RWPE2 (cell line): ENCODE measurements at places on chromosomes 1 and 21.

- no peaks in the 10 kb centered on the region for H3K27me3 ChIP-seq
- 0 out of 2 replicates have a peak, but pooled peaks cover 19% of the 10 kb centered on the region for H3K36me3 ChIP-seq
- DNase-seq = no peak
Observed at GRCh38 chr21:34126269-34126668, 52.9 kb downstream of the MRPS6 start.

DNA sequence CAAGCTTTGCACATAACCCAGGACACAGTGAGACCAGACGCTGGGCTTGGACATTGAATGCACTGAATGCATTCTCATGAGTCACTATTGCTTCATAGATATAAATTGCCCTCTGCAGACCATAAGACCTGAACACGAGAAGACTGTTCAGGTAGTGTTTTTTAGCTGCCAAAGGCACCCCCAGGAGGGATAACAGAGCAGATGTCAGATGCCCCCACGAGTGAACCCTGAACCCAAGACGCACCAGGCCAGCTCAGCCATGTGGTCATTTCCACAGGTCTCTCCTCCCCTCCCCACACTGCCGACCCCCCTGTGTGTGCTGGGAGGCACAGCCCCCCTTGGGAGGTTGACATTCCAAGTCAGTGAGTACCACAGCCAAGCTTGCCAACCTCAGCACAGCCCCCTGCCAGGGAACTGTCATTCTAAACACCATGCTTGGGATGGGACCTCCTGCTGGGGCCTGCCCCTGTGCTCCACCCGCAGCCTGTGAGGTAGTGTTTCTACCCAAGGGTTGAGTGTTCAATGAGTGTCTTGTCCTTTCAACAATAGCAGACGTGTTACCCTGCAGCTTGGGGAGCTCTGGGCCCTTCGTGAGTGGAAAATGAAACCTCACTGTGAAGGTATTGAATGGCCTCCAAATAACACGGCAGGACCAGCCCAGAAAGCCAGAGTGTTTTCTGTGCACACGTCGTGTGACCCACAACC is 68.2 kb downstream of the PSMG1 start:
- H3K4me3 ChIP-seq = no peak overlapping the region
- H3K27ac ChIP-seq = no peak overlapping the region
- no peaks in the 10 kb centered on the region for H3K27me3 ChIP-seq
- DNase-seq = no peak
- peaks cover 2% of the 10 kb centered on the region for H3K4me1 ChIP-seq

DNA sequence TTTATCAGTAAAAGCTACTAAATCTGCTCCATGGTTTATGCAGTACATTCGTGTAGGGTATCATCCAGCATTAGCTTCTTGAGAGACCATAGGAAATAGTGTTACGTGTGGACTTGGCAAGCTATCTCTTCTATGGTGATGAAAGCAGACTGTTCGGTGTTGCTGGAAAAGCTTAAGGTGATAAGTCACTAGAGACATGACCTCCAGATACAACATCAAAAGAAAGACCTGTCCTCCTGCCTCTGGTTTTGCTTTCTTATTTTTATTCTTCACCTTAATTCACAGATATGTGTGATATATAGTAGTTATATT is 53.5 kb upstream of the S1PR1 start:
- no peaks in the 10 kb centered on the region for H3K27me3 ChIP-seq
- no peak overlapping the region for H3K4me3 ChIP-seq
- H3K4me1 ChIP-seq = peaks cover 17% of the 10 kb centered on the region
- no peak for DNase-seq
- H3K36me3 ChIP-seq = no peaks in the 10 kb centered on the region
- H3K27ac ChIP-seq = no peak overlapping the region

DNA sequence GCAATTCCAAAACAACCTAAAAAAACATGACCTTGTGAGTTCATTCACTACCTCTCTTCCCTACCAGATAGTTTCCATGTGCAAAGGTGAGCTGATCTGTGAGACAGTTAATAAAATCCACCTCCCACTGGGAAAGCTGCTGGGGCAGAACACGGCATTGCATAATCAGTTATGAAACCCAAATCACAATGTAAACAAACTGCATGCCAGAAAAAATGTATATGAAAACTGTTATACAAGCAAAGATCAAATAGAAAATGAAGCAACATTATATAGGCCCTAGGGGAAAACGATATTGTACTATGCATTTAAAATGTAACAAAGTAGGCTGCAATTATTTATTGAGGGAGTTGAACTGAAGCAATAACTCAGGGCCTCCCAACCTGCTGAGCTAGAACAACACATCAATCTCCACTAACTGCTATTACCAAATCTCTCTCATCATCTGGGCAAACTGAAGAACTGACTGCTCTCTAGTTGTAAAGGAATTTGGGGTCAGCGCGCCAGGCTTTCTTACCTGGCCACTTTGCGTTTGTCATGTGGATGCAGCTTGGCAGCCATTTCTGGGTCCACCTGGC is 31.0 kb downstream of the TRIT1 start:
- peaks cover 67% of the 10 kb centered on the region for H3K36me3 ChIP-seq
- H3K27me3 ChIP-seq = no peaks in the 10 kb centered on the region
- H3K4me1 ChIP-seq = peaks cover 21% of the 10 kb centered on the region
- DNase-seq = no peak
- no peak overlapping the region for H3K4me3 ChIP-seq

DNA sequence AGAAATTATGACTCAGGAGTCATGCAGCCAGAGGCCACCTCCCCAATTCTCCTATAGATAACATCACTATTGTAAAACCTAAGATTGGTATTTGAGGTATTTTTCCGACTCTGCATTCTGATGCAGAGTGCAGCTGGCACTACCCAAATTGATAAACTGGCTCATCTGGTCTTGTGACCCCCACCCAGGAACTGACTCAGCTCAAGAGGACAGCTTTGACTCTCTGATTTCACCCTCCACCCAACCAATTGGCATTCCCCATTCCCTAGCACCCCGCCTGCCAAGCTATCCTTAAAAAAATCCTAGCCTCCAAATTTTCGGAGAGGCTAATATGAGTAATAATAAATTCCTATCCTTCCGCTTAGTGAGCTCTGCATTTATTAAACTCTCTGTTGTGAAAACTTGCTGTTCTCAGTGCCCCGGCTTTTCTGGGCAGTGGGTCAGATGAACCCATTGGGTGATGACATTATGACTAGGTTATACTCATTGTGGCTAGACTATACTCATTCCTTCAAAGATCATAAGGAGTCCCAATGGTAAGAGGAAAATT is 39.4 kb upstream of the EPS15 start:
- H3K4me1 ChIP-seq = peaks cover 30% of the 10 kb centered on the region
- H3K27ac ChIP-seq = peak overlapping the region; percentile 96
- no peak overlapping the region for H3K4me3 ChIP-seq
- no peaks in the 10 kb centered on the region for H3K36me3 ChIP-seq
- H3K27me3 ChIP-seq = no peaks in the 10 kb centered on the region

DNA sequence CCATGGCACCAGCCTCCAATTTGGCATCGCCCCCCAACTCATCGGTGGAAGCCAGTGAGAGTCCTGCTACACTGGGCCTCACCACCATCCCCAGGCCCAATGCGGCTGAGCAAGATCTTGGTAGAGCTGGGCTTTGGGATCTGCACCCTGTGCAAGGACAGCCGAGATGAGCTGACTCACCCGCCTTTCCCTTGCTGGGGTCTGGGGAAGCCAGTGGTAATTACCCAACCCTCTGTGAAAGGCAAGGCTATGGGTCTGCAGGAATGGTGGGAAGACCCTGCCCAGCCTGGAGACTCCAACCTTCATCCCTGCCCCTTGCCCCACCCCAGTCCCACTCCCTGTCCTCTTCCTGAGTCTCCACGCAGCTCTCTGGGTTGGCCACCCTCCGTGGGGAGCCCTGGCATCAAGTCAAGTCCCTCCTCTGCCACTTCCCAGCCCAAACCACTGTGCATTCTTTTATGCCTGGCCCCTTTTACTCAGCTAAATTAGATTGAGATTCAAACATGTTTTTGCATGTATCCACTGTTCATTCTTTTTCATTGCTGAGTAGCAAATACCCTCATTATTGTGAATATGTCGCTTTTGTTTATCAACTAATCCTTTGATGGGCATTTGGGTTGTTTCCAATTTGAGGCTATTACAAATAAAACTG is 8.8 kb downstream of the SMCP start:
- H3K27me3 ChIP-seq = no peaks in the 10 kb centered on the region
- H3K36me3 ChIP-seq = no peaks in the 10 kb centered on the region
- no peak overlapping the region for H3K4me3 ChIP-seq
- no peak for DNase-seq

- H3K27ac ChIP-seq = no peak overlapping the region
- H3K27me3 ChIP-seq = no peaks in the 10 kb centered on the region
- H3K36me3 ChIP-seq = no peaks in the 10 kb centered on the region
- H3K4me1 ChIP-seq = peaks cover 6% of the 10 kb centered on the region
- DNase-seq = no peak
Observed at GRCh38 chr1:57616921-57617320, 193.1 kb upstream of the DAB1 start.

DNA sequence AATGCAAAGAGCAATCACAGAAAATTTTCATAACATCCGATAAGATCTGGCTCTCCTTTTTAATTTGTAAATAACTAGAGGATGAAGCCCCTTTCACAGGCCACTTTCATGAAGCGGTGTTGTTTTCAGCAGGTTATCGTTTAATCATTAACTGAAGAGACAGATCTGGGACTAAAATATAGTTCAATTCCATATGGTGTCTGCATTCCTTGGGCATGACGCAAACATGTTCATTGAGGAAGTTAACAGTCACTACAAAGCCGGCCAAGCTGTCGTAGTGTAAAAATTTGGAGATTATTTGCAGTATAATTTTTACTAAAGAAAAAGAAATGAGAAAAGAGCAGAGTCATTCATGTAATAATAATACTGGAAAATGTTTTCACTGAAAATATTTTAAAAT is 565.2 kb upstream of the ADAMTS5 start:
- no peak for DNase-seq
- H3K36me3 ChIP-seq = no peaks in the 10 kb centered on the region
- no peak overlapping the region for H3K27ac ChIP-seq
- no peak overlapping the region for H3K4me3 ChIP-seq
- peaks cover 5% of the 10 kb centered on the region for H3K4me1 ChIP-seq

DNA sequence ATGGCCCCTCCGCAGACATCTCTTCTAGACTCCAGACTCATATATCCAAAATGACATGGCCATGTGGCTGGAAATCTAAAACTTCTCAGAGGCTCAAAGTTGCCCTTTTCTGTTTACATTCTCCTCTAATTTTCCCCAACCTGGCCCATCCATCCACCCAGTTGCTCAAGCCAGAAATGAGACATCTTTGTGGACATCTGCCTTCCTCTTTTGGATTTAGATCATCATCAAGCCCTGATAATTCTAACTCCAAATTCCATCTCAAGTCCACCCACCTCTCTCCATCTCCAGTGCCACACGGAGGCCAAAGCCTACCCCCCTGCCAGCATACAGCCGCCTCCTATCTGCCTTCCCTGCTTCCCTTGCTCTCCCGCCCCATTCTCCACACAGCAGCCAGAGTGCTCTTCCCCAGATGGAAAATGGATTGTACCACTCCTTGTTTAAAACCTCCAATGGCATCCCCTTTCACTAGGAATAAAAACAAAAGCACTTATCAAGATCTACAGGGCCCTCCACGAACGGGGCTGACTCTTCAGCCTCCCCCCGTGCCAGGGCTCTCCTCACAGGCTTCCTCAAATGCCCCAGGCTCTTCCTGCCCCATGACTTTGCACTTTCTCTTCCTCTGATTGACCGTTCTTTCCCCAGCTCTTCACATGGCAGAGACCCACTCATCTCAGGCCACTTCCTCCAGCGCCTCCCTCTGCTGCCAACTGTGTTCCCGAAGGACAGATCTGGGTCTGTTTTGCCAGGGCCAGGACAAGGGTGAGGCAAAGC is 40.1 kb downstream of the SYT6 start:
- H3K27me3 ChIP-seq = no peaks in the 10 kb centered on the region
- no peaks in the 10 kb centered on the region for H3K36me3 ChIP-seq
- no peak overlapping the region for H3K4me3 ChIP-seq
- DNase-seq = no peak
- peaks cover 6% of the 10 kb centered on the region for H3K4me1 ChIP-seq

DNA sequence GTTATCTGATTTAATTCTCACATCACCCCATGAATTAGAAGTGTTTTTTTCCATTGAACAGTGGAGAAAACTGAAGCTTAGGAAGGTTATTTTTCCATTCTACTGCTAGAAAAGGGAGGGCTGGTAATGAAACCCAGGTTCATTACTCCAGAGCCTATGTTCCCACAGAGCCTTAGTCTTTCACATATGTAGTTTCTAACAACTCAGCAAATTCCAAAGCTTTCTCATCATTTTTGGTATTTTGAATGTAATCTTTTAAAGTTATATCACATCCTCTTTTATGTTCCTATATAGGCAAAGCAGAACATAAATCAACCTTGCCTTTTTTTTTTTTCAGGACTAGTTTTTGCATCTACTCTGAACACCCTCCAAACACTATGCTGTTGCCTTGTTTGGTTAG is 131.9 kb upstream of the BEND5 start:
- H3K4me1 ChIP-seq = no peaks in the 10 kb centered on the region
- no peaks in the 10 kb centered on the region for H3K36me3 ChIP-seq
- H3K4me3 ChIP-seq = no peak overlapping the region
- DNase-seq = no peak

- no peak overlapping the region for H3K4me3 ChIP-seq
- H3K27ac ChIP-seq = no peak overlapping the region
- H3K4me1 ChIP-seq = peaks cover 21% of the 10 kb centered on the region
- no peaks in the 10 kb centered on the region for H3K27me3 ChIP-seq
- no peaks in the 10 kb centered on the region for H3K36me3 ChIP-seq
Observed at GRCh38 chr1:27513528-27513927, 23.6 kb upstream of the WASF2 start.

DNA sequence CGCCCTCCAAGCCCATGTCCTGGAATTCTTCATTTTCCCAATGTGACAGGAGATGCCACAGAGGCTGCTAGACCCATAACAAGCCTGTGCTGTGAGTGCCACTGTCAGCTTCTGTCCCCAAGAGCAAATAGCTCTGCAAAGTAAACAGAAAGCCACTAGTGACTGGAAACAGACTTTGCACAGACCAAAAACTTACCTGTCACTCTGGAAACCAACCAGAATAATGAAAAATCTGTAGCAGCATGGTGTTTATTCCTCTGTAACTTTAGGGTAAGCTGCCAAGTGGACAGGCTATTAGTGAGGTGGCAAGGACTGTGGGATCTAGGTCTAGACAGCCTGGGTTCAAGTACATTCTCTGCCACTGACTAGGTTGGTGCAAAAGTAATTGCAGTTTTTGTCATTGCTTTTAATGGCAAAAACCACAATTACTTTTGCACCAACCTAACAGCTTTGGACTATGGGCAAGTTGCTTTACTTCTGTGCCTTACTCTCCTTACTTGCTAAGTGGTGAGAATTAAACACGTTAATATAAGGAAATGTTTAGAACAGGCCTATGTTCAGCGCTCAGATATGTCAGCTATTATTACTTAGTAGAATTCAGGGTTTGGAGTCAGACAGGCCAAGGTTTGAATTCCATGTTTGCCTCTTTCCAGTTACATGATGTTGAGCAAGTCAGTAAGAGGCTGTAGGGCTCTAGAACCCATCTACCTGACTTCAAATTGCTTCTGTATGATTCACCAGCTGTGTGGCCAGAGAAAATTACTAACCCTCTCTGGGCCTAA is at the start of gene C8B:
Gene C8B, minus strand, starts transcription at position 100 of the 782 bp plus-strand sequence. Its CDS starts 67 bp downstream, at position 33.
- no peak within 1 kb of the TSS for H3K27ac ChIP-seq
- H3K4me3 ChIP-seq = no peak within 1 kb of the TSS
- DNase-seq = no peak
- H3K4me1 ChIP-seq = no peaks in the 10 kb centered on the region
- H3K36me3 ChIP-seq = no peaks in the 10 kb centered on the region
- no peaks in the 10 kb centered on the region for H3K27me3 ChIP-seq

GRCh38 chr1:53341521-53341895 is 13.6 kb upstream of the LRP8 start:
- H3K36me3 ChIP-seq = no peaks in the 10 kb centered on the region
- H3K27me3 ChIP-seq = no peaks in the 10 kb centered on the region
- no peak overlapping the region for H3K4me3 ChIP-seq
- no peak for DNase-seq
- H3K27ac ChIP-seq = no peak overlapping the region
